Right forelimb (tissue), 1 donor: ENCODE measurements at places on chromosomes 11 and 22.

- DNase-seq: no peak
These were observed 91.8 kb downstream of the SWAP70 start for GRCh38 chr11:9755561-9756185.

DNA sequence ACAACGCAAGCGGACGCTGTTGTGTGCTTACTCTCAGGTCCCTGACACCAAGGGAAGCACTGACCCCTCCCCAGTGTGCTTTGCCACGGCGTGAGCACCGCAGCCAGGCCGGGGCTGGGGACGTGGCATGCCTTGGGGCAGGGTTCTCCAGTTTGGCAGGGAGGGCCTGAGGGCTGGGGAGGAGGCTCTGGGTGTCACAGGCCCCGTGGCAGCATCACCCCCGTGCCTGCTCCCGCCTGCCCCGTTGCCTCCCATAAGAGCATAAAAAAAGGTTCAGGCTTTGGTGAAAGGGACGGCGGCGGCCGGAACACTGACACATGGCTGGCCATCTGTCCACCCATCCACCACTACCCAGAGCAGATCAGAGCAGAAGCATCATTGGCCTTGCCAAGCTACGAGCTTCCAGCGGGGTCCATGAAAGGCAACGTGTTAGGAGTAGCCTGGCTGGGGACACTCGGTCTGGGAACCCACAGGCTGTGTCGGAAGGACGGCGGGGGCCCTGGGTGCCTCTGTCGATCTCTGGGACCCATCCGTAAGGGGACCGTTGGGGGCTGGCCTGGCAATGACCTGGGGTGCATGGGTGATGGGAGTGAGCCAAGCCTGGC is 183.0 kb downstream of the IGLL1 start:
- DNase-seq: peak; percentile 19

- no peak for DNase-seq
These were observed 264 bp downstream of the BCO2 start for GRCh38 chr11:112175599-112175952.

DNA sequence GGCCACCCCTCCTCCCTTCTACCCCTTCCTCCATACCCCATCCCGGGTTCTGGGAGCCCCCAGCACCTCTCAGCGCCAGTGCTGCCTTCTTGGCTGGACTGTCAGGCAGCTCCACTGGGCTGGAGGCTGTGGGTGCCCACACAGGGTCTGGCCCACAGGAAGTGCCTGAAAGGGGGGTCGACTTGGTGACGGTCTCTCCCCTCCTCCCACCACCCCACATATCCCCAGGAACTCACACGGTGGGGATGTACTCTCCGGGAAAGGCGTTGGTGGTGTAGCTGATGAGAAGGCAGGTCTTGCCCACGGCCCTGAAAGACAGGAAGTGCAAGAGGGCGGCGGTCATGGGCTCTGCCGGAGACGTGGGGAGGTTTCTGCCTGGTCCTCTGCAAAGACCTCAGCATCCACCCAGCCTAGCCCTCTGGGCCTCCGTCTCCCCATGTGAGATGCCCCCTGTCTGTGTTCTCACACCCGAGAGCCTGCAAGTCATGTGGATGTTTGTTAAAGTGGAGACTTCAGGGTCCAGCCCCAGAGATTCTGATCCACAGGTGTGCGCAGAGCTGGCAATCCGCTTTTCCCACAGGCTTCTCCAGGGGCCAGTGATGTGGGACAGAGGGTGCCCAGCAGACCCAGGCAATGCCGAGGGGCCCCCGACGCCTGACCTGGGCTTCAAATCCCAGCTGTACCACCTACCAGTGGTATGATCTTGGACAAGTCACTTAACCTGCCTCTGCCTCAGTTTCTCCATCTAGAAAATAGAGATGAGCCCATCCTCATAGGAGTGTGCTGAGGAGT is 2.5 kb downstream of the RAC2 start:
- DNase-seq: peak; percentile 38

GRCh38 chr11:47332791-47333525 is 19.5 kb downstream of the MYBPC3 start:
- no peak for DNase-seq

DNA sequence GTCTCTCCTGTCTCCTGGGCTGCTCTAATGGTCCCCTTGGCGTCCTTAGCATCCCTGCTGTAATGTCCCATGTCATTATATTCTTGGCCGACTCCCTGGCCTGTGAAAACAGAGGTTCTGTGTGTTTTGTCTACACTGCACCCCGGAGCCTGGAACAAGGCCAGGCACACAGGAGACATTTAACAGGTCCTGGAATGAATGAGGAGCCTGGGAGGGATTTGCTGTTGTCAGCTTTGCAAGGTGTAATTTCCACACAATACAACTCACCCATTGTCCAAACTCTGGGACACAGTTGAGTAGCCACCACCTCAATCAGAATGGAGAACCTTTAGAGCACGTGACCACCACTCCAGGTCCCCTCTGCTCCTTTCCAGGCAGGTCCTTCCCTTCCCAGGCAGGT is 14.9 kb upstream of the PDGFB start:
- DNase-seq: no peak

DNA sequence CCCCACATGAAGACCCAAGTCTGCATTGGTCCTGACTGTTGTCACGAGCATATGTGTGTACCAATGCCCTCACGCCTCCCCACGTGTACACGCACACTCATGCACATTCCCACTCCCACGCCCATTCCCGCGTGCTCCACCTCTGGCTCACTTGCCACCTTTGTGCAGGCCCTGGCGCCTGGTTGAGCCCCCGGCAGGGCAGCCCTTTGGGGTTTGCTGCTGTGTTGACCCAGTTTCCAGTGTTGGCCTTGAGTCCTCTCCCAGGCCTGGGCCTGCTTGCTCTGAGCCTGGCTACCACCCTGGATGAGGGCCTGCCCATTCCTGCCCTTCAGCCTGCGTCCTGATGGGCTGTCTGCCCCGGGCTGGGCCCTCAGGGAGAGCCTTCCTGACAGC is 18.2 kb downstream of the PVALB start:
- no peak for DNase-seq

DNA sequence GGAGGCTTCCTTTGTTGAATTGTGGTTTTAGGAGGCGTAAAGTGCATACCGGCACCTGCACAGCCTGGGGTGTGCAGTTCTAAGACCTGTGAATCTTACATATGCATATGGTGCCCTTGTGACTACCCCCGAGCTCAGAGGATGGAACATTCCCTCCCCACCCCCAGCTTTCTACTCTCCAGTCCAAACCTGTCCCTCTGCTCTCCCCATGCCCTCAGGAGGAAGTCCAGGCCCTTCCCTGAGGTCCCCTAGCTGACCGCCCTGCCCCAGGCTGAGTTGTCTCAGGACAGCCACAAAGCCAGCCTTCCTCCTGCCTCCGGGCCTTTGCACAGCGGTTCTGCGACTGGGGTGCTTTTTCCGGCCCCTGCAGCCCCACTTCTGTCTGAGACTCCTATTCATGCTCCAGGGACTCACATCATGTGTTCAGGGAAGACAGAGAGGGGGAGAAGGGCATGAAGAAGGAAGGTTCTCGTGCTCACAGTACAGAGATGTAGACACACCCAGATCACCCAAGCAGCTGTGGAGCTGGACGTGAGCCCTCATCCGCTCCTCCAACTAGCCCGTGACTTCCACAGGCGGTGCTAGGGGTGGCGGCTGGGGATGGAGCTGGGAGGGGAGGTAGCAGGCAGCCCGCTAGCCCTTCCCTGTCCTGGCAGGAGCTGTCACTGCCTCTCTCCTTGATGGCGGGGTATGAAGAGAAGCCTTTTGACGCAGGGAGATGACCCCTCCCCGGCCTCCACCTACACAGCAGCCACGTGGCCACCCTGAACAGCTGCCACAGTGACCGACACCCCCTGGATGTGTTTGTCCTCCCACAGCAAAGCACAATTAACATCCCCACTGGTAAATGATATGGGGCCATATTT is 50.8 kb downstream of the FLRT1 start:
- peak; percentile 66 for DNase-seq

- no peak for DNase-seq
These were observed 573.4 kb upstream of the RAG2 start for GRCh38 chr11:37171451-37171850.

DNA sequence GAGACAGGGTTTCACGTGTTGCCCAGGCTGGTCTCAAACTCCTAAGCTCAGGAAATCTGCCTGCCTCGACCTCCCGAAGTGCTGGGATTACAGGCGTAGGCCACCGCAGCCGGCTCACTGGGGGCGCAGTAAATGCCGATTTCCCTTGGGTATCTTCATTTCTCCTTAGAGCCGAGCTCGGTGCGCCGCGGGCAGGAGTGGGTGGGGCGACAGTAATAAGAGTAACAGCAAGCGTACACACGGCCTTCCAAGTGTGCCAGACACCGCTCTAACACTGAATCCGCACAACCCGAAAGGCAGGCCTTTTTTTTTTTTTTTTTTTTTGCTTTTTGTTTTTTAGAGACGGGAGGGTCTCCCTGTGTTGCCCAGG is 500 bp upstream of the ADSL start:
- DNase-seq: peak; percentile 57

GRCh38 chr22:29848111-29848510 is 10.0 kb upstream of the ASCC2 start:
- DNase-seq: no peak

DNA sequence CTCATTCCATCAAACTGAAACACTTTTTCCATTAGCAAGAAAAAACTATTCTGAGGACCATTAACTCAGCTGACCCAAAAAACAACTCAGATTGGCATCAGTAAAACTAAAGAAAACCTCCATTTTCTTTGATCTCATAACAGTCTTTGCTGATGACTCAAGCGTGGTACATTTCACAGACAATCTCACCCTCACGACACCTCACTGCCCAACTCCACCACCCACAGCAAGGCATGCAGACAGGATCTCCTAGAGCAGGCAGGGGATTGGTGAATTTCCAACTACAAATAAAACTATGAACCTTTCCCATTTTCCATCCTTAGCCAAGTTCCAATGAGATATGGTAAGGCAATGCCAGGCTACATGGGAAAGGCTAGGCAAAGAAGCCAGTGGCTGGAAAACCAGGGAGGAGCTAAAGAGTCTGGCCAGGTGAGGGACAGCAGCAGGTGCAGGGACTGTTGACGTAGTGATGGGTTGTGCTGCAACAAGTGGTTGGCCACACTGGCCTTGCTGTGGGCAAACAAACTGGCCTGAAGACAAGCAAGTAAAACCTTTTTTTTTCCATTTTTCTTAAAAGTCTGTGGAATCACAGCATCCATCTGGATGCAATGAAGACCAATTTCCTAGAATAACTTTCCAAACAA is 97.2 kb downstream of the SERGEF start:
- DNase-seq: no peak

DNA sequence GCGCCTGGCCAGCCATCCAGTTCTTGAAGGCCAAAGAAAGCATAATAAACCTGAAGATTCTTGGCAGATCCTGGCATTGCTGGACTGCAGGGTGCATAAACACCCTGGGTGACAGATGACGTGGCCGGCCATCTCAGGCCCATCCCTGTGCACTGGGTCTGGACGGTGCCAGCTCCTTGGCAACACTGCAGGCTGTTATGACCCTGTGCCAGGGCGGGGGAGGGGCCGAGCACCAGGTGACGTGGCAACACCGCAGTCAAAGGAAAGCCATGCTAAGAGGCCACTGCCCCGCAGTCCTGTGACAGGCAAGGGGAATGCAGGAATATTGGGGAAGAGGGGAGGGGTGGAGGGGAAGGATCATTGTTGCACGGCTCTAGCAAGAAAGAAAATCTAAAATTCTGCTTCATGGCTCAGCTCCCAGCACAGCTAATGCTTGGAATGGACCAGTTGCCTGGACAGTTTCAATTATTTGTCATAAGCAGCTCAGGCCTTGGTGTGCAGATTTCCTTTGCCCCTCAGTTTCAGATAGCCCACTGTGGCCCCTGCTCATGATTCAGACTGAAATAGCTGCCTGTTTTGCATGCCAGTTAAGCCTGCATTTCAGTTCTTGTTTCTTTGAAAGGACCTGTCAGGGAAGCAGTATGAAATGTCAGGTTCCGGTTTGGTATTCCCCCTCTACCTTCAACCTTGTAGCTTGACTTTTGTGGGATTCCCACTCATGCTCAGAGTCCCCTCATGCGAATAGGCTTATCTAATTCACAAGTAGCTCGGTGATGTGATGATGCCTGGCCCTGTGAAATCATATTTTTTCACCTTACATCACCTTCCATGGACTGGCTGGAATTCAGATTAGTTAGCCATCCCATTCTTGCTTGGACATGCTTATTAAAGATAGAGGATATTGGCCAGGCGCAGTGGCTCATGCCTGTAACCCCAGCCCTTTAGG is 29.7 kb upstream of the DDX6 start:
- DNase-seq: peak; percentile 60

DNA sequence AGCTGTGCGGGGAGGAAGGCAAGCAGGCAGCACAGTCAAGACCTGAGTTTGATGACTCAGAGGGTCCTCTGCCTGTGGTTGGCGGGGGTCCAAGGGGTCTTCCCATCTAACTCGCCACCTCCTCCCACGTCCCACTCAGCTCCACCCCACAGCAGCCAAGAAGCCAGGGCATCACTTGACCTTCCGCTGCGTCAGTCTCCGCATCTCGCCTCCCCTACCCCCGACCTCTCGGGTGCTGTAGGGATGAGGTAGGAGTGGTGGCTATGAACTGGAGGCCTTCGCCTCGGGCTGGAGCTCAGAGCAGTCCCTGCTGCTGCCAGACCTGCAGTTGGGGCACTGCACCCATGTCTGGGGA is 90.6 kb downstream of the CDKN1C start:
- peak; percentile 39 for DNase-seq

DNA sequence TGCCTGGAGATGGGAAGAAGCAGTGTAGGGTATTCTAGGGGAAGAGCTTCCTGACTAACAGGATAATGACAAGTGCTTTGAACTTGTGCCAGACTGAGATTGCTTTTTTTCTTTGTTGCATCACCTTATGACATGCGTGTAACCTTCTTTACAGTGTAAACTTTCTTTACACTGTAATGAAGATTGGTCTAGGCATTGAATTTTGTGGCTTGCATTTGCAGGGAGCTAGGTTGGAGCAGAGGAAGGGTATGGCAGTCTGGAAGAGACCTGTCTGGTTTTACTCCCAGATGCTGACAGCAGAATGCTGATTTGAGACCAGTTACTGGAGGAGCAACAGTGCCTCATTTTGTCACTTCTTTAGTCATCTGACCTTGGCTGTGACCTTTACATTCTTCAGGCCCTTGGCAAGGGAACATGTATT is 5.6 kb downstream of the DDB2 start:
- no peak for DNase-seq

- DNase-seq: no peak
These were observed 70.4 kb downstream of the MYO7A start for GRCh38 chr11:77198440-77198849.

GRCh38 chr11:32894149-32894827 is 1.7 kb downstream of the QSER1 start:
- DNase-seq: no peak

DNA sequence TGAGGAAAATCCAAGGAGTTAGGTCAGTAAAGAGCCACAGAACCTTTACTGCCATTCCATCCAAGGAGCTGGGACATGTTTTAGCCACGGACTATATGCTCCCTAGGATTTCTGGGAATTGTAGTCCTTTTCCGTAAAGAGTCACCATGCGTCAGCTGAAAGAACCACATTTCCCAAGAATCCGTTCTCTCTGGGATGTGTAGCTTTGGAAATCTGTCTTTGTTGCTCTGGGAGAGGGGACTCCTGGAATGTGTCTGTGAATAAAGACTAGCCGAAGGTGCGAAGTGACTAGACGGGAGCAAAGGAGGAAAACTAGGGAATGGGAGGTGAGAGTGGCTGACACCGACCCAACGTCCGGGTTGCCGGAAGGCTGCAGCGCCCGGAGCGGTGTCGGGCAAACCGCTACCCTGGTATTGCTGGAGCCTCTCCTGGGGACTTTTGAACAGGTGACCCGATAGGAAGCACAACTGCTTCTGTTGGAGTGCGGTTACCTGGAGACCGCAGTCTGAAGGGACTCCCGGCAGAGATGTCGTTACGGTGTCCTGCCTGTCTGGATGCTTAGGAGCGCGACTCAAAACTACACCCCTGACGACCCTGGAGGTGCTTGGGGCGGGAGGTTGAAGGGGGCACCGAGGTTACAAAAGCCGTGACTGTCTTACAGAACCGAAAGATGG is at the start of gene IFTAP:
IFTAP (plus strand) TSS at position 187 of the 674 bp plus-strand sequence. CDS start 15,602 bp downstream, outside the sequence.
- peak; percentile 76 for DNase-seq
